ENCODE measurements at places on chromosomes 1 and 21.

DNA sequence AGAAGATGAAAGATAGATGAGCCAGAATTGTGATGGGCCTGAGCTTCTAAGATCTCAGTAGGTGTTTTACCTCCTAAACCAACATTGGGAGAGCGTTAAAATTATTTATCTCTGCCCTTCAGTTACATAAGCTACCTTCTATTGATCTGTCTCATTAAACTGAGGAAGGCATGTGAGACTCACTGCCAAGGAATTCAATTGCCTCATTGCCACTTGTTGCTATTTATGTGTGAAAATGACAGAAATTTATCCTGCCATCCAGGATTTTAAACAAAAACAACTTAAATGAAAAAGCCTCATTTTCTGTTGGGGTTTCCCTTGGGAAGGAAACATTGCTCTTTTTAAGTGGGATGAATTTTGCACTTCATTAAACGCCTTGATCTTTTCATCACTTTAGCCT, 78.7 kb upstream of the RUNX1 start:
- no peaks in the 10 kb centered on the region for H3K4me1 ChIP-seq
- peaks cover 13% of the 10 kb centered on the region for H3K36me3 ChIP-seq
- DNase-seq, result no peak

DNA sequence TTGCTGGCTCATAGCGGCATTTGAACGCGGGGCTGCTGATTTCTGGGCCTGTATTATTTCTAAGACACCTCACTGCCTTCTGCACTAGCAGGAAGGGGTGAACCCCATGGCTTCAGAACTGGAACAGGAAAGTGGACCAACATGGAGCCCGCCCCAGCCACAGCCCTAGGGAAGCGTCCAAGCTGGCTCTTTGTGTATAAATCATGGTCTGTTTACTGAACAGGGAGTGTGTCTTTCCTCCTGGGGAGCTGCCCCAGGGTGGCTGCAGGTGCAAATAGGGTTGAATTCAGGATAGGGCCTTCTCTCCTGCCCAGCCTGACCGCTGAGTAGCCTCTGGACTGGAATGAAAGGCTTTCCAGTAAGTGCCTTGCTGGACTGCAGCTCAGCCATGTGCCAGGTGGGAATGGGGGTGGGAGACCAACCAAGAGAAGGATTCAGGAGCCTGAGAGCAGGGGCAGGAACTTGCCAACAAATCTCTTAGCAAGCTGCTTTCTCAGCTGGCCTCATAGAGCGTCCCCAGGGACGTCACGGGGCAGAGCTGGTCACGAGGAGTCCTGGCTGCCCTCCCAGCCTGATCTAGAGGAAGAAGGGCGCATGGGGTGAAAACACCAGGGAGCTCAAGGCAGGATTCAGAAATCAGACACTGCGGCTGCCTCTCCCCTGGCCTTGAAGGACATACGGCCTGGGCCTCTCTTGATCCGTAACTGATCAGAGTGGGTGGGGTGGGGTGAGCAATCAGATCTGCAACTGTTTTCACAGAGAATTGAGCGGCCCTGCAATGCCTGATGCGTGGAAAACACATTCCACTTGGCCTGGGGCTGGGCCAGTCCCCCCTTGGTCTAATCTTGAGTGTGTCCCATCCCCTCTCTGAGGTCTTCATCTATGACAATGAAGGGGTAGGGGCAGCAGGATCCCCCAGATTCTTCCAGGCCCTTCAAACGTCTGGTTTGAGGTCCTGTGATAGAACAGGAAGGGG, 56.5 kb upstream of the SELENON start:
- no peak for DNase-seq
- H3K27ac ChIP-seq, result peak overlapping the region; percentile 92
- H3K4me3 ChIP-seq, result no peak overlapping the region
- peaks cover under 1% of the 10 kb centered on the region for H3K36me3 ChIP-seq
- peaks cover 67% of the 10 kb centered on the region for H3K4me1 ChIP-seq

GRCh38 chr1:172469717-172470116, 25.8 kb upstream of the PIGC start:
- H3K36me3 ChIP-seq, result no peaks in the 10 kb centered on the region
- no peak overlapping the region for H3K4me3 ChIP-seq
- peaks cover 8% of the 10 kb centered on the region for H3K27me3 ChIP-seq
- no peak overlapping the region for H3K27ac ChIP-seq
- DNase-seq, result no peak
- H3K4me1 ChIP-seq, result no peaks in the 10 kb centered on the region

DNA sequence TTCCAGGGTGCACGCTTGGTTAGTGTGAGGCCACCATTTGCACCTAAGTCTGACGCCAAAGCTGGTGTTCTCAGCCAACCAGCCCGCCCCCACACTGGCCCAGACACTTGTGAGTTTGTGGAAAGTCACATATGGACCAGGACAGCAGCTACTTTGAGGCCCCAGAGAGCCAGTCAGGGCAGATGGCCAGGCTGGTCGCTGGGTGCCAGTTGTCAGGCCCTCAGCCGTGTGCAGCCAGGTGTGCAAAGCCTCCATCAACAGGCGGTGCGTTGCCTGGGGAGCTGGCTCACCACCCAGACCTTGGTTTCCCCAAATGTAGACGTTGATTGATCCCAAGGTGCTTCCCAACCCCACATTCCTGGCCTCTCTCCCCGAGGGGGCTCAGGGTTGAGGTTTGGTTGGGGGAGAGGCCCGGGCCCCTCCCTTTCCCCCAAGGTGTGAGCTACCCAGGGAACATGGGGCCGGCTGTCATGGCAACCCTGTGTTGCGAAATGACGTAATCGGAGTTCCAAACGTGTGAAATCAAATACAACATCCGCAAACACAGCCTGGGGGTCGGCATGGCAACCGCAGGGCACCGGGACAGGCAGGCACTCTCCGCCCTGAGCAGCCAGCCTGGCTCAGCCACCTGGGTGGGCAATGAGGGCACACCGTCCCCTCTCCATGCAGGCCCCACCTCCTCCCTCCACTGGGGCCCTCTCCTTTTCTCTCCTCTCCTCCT, 42.2 kb upstream of the WNT4 start:
- DNase-seq, result peak; percentile 21
- no peak overlapping the region for H3K4me3 ChIP-seq
- H3K27ac ChIP-seq, result no peak overlapping the region

GRCh38 chr1:160400223-160400645, at the start of gene VANGL2:
Gene VANGL2 (plus strand): TSS chr1:160400564. CDS start chr1:160415838, 15,274 bp downstream.
- H3K4me3 ChIP-seq, result peak within 1 kb of the TSS; percentile 77
- no peaks in the 10 kb centered on the region for H3K36me3 ChIP-seq
- no peak within 1 kb of the TSS for H3K27ac ChIP-seq

DNA sequence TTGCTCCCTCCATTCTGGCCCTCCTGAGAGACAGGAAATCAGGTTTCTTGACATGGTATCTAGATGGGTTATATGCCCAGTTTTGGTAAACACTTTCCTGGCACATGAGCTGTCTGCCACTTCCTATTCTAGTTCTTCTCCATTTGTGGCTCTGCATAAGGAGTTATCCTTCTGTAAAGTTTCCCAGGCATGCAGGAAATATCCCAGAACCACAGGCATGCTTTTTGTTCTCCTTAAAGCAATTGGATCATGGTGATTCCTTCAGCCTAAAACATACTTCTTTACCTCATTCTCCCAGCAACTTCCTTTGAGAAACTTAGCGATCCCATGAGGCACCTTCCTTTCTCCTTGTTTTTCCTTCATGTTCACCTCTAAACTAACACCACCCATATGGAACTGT, 199.8 kb downstream of the CRB1 start:
- H3K4me3 ChIP-seq, result no peak overlapping the region
- peaks cover 6% of the 10 kb centered on the region for H3K27me3 ChIP-seq
- H3K4me1 ChIP-seq, result no peaks in the 10 kb centered on the region
- no peak for DNase-seq
- H3K27ac ChIP-seq, result no peak overlapping the region
- no peaks in the 10 kb centered on the region for H3K36me3 ChIP-seq

- no peak overlapping the region for H3K27ac ChIP-seq
- H3K36me3 ChIP-seq, result peaks cover 23% of the 10 kb centered on the region
- H3K4me1 ChIP-seq, result no peaks in the 10 kb centered on the region
- DNase-seq, result no peak
- no peaks in the 10 kb centered on the region for H3K27me3 ChIP-seq
Measured at GRCh38 chr1:180080439-180080838, 74.2 kb upstream of the QSOX1 start.

DNA sequence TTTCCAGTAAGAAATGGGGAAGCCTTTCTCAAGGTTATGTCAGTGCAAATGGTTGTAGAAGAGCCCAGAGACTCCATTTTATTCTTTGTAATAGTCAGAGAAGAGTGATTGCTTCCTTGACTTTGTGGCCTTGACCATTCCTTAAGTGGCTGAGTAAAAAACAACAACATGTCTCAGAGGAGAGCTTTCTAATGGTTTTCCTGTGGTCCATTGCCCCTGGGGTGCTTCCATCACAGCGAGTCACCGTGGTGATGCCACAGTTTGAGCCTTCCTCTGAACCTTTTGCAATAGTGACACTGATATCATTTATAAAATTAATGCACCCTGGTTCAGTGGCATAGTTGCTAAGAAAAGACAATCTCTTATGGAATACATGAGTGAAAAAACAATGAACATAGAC, 38.6 kb downstream of the PAPPA2 start:
- no peaks in the 10 kb centered on the region for H3K36me3 ChIP-seq
- no peaks in the 10 kb centered on the region for H3K4me1 ChIP-seq
- no peak overlapping the region for H3K27ac ChIP-seq
- DNase-seq, result no peak
- H3K4me3 ChIP-seq, result no peak overlapping the region

GRCh38 chr21:41816583-41817165, 49.8 kb upstream of the RIPK4 start:
- H3K36me3 ChIP-seq, result peaks cover 29% of the 10 kb centered on the region
- peaks cover 8% of the 10 kb centered on the region for H3K4me1 ChIP-seq
- H3K4me3 ChIP-seq, result no peak overlapping the region
- H3K27ac ChIP-seq, result no peak overlapping the region

GRCh38 chr1:178579562-178579961, 66.7 kb downstream of the TEX35 start:
- peaks cover 60% of the 10 kb centered on the region for H3K4me1 ChIP-seq
- no peak overlapping the region for H3K4me3 ChIP-seq
- no peaks in the 10 kb centered on the region for H3K36me3 ChIP-seq
- peaks cover 15% of the 10 kb centered on the region for H3K27me3 ChIP-seq
- no peak for DNase-seq

- no peaks in the 10 kb centered on the region for H3K36me3 ChIP-seq
- no peak overlapping the region for H3K27ac ChIP-seq
- H3K4me1 ChIP-seq, result no peaks in the 10 kb centered on the region
- peaks cover 2% of the 10 kb centered on the region for H3K27me3 ChIP-seq
- H3K4me3 ChIP-seq, result no peak overlapping the region
Measured at GRCh38 chr1:60390593-60391282, 317.2 kb upstream of the C1orf87 start.

GRCh38 chr1:10892138-10893065, 96.0 kb upstream of the CASZ1 start:
- peaks cover 38% of the 10 kb centered on the region for H3K27me3 ChIP-seq
- peaks cover 15% of the 10 kb centered on the region for H3K4me1 ChIP-seq
- H3K27ac ChIP-seq, result no peak overlapping the region
- DNase-seq, result no peak

DNA sequence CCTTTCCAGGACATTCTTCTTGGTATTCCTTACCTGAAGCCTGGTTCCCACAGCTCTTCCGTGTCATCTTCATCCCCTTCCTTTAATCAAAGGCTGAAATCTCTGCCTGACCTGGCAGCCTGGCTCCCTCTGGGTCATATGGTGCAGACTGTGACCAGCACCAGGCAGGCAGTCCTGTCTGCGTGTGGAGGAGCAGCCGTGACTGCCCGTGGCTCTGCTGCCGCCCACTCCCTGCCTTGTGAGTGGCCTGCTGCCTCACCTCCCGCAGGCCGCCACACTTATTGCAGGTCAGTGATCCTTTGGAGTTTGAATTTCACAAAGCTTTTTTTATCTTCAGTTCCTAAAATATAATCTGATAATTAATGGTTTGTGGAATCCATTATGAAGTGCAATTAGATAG, 36.2 kb upstream of the EPHA8 start:
- H3K4me1 ChIP-seq, result no peaks in the 10 kb centered on the region
- no peaks in the 10 kb centered on the region for H3K27me3 ChIP-seq
- no peak for DNase-seq
- H3K4me3 ChIP-seq, result no peak overlapping the region
- no peaks in the 10 kb centered on the region for H3K36me3 ChIP-seq

All from naive thymus-derived CD8-positive, alpha-beta T cell (primary cell).